Stimulated activated CD8-positive, alpha-beta memory T cell treated with anti-CD3 and anti-CD28 coated beads, Interleukin-4, amount 100 ng/mL, for 48 hours (primary cell): ENCODE measurements at places on chromosomes 4 and X.

DNA sequence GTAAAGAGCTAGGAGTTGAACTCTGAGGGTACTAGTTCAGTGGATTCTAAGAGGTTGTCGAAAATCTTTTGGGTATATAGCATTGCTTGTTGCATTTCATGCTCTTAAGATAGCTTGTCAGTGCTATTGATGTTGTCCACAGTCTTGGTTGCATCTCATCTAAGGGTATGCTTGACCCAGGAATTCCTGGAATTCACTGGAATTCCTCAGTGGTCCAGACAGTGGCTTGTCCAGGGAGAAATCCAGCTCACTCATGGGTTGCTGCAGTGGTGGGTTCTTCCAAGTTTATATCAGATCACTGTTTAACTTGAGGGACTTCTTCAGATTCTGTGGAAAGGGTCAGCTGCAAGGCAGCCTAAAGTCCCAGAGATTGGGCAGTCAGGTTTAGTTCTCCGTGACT lies 29.8 kb upstream of the SMARCAD1 start:
- no peak for DNase-seq

DNA sequence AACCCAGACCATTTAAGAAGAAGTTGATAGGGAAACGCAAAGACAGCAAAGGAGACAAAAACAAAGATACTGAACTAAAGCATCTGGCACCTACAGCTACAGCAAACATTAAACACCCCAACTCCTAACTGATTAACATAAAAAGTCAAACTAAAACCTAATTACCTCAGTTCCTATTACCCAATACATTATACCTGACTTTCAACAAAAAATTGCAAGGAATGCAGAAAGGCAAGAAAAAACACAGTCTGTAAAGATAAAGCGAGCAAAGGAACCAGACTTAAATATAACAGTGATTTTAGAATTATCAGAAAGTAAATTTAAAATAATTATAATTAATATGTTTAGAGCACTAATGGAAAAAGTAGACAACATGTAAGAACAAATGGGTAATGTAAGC lies 9.4 kb upstream of the FMR1 start:
- DNase-seq, result no peak

DNA sequence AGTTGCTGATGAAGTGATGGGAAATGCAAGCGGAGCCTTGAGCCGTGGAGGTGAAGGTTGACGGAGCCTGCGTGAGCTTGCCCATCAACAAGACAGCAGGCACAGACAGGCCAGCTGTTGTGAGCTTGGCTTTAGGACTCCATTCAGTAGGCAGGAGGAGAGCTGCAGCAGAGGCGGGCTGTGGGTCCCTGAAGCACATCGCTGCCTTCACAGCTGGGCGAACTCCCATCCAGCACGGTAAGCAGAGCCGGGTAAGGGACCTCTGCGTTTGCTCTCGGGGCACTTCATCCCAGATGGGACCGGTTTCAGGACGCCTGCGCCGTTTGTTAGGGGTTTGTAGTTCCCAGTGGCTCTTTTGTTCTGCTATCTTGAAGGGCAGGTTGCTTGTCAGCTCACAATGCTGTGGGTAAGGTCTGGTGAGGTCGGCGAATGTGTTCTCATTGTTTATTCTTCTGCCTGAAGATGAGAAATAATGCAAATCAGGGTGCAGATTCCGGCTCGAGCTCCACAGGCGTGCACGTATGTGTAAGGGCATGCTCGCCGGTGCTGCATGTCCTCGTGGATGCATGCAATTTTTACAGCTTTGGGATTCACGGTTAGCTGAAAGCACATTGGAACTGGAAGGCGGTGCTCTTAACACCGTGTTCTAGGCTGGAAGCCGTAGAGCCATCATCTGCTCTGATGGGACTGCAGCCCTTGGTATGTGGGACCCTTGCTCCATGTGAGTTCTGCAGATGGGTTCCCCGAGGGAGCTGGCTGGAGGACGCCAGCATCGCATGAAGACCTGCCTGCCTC lies 54.6 kb upstream of the CLDN34 start:
- DNase-seq, result no peak

DNA sequence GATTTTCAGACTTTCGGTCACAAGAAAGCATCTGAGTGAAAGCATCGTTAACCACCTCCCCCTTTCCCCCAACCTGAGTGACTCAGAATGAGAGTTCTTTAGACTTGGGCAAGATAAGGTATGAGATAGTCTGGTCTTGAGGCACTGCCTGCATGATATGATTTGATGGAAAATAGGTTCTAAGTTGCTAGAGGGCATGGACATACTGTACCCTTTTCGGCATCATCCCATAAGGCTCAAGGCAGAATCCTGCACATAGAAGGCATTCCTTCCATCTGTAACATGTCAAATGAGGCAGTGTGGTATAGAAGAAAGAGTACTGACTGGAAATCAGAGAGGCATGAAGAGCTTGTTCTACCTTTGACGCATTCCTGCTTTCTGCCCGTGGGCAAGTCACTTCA lies 16.8 kb upstream of the AMOT start:
- DNase-seq, result no peak

DNA sequence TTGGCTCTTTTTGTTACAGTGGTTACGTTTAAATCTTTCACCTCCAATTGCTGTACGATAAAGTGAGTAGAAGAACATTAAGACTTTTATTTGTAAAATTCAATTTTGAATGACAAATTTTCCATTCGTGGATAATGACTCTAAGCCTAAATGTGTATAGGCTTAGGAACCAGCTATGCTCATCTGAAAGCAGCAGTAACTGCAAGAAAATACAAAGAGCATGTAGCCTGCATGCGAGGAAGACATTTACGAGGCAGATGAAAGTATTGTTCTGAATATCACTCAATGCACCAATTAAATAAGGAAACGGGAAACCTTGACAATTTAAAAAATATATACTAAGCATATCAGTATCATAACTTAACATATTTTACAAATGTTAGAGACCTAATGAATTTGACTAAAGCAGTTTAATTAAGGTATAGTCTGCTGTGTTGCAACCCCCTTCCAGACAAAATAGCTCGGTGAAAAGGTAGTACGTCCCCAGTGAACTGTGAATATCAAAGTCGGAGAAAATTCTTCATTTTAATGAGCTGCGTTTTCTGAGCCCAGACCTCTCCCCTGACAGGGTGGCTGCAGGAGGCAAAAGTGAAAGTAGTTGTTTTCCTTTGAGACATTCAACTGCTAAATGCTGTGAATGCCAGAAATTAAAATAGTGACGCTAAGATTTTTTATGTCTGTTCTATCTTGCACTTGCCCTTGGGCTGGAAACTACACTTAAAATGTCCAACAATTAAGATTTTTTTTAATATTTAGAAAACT lies 1236.5 kb upstream of the TENM3 start:
- DNase-seq, result no peak

DNA sequence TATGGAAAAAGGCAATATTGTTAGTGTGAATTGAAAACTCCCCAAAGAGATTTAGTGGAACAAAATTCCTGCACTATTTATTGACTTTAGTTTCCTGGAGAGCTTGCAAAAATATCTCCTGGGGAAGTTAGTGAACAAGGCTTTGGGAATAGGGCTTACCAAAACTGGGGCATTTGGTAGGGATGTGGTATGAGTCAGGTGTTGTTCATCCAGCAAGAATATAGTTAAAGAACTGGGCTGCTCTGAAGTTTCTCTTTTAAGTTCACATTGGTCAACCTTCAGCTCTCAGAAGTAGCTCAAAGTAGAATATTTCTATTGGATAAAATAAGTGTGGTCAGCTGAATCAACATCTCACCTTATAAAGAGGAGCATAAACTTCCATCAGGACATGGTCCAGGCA lies 185.0 kb downstream of the CPE start:
- no peak for DNase-seq

DNA sequence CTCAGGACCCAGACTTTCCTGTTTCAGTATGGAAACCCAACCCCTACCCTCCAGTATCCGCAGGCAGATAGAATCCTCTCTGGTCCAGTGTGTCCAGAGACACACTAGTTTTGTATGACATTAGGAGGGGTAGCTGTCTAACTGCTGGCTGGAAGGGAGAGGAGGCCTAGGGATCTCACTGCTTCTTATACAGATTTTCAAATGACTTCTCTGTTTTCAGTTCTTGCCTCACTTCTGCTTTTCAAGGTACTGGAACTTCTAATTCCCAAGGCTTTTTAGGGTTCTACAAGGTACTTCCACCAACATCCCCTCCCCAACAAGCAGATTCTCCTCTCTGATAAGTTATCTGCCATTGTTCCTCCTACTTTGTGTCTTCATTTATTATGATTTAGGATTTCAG lies 6.1 kb downstream of the SGCB start:
- DNase-seq, result no peak

DNA sequence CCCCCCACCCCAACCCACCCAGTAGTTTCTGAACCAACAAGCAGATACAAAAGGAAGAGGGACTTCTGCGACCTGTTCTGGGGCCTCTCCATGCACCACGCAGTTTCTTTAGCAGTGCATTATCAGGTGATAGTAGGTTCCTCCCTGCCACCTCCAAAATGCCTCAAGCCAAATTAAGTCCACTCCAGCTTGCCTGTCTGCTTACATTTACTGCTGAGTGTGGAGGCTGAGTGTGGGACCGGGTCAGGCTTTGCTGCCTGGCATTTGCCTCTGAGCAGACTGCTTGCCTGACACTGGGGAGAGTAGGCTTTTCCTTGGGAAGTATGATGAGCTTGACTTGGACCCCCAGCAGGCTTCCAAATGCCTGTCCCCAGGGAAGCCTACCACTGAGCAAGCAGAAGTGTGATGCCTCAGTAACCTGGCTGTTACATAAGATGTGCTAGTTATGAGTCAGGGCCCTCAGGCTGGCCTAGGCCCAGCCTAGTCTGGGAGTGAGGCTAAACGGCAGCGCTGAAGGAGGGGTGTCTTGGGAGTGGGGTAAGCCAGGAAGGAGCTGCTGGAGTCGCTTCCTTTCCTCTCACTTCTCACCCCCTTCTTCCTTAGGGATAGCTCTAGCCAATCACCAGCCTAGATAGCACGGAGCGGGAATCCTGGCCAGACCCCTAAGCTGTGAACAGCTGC lies 9.0 kb downstream of the TSC22D3 start:
- DNase-seq, result no peak

GRCh38 chrX:144333429-144333828 lies 449.6 kb downstream of the UBE2NL start:
- DNase-seq, result no peak

GRCh38 chr4:2408401-2408958 lies 10.0 kb downstream of the ZFYVE28 start:
- DNase-seq, result peak; percentile 66

DNA sequence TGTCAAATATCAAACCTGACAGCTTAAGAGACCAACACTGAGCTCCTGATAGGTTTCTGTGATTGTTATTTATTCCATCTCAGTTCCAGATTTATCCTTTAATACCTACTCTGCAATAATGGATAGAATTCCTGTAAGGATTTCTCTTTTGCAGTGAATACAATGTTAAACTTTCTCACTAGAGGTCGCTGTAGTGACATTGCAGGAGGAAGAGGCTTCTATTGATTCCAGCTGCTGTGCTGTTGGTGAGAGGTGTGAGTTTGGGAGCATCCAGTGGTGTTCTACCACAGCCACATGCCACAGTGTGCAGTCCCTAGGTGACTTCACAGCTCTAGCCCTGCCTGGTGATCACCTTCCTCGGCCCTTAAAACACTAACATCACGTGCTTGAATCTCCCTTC lies 34.6 kb upstream of the DCAF8L2 start:
- no peak for DNase-seq

- no peak for DNase-seq
Observed at GRCh38 chr4:3375688-3376087, 66.1 kb upstream of the HGFAC start.
